ENCODE measurements at places on chromosomes 2 and 18.
A peak's percentile ranks its signal among the peaks of the same experiment; 100 is the strongest.

- DNase-seq, result no peak
Measured at GRCh38 chr2:168482269-168482668, 26.2 kb downstream of the CERS6 start.

- DNase-seq, result no peak
Measured at GRCh38 chr2:73766349-73766748, 13.6 kb downstream of the DUSP11 start.

DNA sequence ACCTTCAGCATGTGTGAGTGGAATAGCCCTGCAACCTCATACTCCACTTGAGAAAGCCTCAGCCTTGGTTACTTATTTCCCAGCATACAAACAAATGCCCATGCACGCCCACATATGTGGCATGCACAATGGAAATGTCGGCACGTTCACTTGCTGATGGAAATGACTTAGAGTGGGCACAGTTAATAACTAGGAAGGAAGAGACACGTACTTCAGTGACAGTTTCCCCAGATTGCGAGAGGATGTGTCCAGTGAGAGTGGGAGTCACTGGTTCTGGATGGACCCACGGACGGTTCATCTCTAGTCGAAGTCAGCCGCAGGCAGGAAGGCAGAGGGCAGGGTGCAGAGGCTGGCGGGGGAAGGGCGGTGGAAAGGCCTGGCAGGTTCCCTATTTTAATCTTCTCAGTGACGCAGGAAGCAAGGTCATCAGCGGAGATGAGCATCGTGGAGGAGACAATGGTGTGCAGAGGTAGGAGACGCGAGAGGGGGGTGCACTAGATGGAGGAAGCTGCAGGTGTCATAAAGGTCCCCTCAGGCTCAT lies 350.7 kb upstream of the MYT1L start:
- DNase-seq, result no peak

GRCh38 chr2:16960579-16960978 lies 294.9 kb upstream of the CYRIA start:
- DNase-seq, result no peak

- DNase-seq, result no peak
Measured at GRCh38 chr2:70931376-70932000, 4.2 kb upstream of the ATP6V1B1 start.

GRCh38 chr2:159201360-159202063 lies 85.0 kb downstream of the WDSUB1 start:
- peak; percentile 33 for DNase-seq

DNA sequence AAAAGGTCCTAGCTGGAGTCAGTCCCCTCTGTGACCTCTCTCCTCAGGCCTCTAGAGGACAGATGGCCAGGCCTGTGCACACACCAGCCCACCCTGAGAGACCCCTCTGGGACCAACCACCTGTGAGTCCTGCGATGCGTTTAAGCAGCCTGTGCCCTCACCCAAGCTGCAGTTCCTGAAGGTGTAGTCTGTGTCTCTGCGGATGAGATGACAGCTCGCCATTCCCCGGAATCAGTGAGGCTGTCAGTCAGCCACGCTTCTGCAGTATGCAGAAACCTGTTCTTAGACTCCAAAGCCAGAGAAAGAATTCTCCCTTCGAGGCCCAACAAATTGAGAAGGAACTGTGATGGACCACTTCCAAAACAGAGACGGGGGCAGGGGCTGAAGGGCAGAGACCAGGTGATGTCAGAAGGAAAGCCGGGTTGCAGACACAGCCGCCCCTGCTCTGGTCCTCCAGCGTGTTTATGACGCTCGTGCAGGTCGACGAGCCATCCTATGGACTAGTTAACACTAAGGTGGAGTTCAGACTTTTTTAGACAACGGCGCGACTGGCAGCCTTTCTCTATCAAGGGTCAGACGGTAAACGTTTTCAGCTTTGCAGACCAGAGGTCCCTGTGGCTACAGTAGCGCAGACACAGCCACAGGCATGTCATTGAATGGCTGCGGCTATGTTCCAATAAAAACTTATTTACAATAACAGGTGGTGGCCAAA lies 10.2 kb downstream of the MTERF4 start:
- DNase-seq, result no peak

DNA sequence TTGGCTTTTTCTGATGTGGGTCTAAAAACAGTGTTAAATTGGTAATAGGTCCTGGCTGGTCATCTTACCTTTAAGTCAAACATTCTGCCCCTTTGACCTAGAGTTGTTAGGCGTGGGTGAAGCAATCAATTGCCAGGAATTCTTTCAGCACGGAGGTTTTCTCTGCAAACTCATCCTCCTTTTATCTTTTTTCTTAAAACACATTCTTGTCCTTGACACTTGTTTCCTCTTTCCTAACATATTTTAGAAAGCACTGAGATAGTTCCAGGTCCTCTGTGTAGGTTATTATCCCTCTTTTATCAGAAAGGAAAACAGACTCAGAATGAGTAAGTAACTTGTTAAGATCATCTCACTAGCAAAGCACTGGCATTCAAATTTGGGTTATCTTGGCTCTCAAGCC lies 18.6 kb upstream of the AP1S3 start:
- DNase-seq, result no peak

- DNase-seq, result no peak
Measured at GRCh38 chr2:229254206-229254605, 16.9 kb downstream of the PID1 start.

DNA sequence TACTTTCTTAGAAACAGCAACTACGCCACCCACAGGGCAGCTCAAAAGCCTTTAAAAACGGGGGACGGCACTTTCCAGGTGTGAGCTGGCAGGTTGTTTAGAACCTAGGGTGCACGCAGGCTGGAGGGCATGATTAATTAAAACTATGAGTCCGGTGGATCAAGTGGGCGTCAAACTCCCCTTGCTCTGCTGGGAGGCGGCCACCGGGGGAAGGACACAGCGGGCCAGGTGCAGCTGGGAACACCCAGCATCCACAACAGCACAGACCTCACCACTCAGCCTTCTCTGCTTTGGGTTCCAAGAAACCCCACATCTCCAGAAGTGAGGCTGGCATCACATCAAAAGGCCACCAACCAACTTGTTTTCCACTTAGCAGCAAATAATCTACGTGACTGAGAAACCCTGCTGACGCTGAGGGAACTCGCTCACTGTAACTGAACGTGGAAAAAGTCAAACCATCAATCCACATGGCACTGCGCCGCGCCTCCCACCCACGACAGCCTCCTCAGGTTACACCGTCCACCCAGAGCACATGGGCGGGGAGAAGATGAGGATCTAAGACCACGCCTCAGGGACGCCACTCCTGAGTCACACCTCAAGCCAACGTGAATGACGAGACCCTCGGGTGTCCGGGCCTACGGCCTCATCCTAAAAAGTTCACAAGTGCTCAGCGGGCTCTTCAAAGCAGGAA lies 118.2 kb downstream of the ZNF516 start:
- DNase-seq, result no peak

GRCh38 chr2:40256649-40257048 lies 195.2 kb downstream of the SLC8A1 start:
- DNase-seq, result no peak

- DNase-seq, result no peak
Measured at GRCh38 chr2:187640926-187641510, 86.8 kb upstream of the TFPI start.

- no peak for DNase-seq
Measured at GRCh38 chr2:174063492-174064092, 98.4 kb upstream of the SP3 start.

- no peak for DNase-seq
Measured at GRCh38 chr2:40038646-40039045, 259.6 kb upstream of the THUMPD2 start.

DNA sequence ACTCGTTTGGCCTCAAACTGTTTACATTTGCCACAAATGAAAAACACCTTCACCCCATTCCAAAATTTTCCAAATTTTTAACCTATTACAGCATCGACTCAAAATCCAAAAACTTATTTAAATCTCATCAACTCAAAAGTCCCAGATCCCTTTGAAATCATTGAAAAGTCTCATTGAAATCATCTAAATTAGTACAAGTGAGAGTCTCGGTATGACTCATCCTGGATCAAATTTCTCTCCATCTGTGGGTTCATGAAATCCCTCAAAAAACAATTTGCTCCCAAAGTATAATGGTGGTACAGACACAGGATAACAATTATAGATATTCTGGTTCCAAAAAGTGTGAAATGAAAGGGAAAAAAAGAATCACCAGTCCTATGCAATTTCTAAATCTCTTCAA lies 65.1 kb downstream of the LRP1B start:
- DNase-seq, result no peak

GRCh38 chr2:96841701-96842495 lies 1.9 kb downstream of the ANKRD23 start:
- DNase-seq, result no peak

- DNase-seq, result no peak
Measured at GRCh38 chr2:136151021-136151971, 33.3 kb upstream of the CXCR4 start.

DNA sequence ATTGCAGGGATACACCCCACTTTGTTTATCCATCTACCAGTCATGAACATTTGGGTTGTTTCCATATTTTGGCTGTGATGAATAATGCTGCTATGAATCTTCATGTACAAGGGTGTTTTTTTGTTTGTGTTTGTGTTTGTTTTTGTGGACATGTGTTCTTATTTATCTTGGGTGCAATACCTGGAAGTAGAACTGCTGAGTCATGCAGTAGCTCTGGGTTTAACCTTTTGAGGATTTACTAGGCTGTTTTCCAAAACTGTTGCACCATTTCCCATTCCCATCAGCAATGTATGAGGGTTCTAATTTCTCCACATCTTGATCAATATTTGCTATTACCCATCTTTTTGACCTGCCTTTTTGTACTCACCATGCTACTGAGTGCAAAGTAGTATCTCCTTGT lies 140.0 kb upstream of the CYP1B1 start:
- DNase-seq, result no peak

DNA sequence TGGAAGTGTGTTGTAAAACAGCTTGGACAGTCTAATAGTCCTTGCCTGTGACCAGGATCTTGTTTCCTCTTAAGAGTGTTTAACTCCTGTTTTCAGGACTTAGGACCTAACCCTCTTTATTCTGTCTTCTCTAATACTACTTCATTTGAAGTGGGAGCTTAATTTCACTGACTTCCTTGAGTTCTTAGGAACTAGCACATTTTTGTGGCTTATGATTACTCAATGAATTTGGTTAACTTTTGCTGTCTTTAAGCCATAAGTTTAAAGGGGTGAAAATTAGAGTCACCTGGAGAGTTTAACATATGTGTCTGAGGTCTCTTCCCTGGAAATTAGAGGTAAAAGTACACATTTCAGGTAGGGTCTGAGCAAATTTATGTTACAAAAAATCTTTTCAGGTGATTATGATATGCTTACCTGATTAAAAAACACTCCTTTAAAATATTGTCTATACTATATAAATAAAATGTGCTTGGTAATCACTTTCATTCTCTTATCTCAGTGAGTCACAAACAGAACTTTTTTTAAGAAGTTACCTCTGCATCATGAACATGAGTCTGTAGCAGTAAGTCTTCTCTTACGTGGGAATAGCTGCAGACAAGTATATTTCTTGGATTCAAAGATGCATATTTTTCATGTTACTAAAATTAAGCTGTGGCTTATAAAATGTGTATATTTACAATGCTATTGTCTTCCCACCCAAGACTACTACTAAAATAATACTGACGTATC lies 52.7 kb downstream of the ATP9B start:
- no peak for DNase-seq

GRCh38 chr2:218063896-218064295 lies 5.2 kb upstream of the RUFY4 start:
- DNase-seq, result no peak

Measured in tongue (tissue), 3 donors.